ENCODE measurements at places on chromosomes 5 and 9.

DNA sequence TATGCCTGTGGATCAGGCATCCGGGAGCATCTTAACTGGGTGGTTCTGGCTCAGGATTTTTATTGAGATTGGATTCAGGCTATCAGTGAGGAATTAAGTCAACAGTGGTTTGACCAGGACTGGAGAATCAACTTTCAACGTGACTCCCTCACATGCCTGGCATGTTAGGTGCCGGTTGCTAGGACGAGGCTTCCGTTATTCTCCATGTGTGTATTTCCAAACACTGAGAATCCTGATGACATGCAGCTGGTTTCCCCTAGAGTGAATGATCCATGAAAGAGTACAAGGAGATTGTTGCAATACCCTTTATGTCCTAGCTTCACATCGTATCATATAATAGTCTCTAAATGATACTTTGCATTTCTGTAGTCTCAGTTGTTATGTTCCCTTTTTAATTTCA lies 529.2 kb downstream of the ANXA1 start:
- no peak for DNase-seq

DNA sequence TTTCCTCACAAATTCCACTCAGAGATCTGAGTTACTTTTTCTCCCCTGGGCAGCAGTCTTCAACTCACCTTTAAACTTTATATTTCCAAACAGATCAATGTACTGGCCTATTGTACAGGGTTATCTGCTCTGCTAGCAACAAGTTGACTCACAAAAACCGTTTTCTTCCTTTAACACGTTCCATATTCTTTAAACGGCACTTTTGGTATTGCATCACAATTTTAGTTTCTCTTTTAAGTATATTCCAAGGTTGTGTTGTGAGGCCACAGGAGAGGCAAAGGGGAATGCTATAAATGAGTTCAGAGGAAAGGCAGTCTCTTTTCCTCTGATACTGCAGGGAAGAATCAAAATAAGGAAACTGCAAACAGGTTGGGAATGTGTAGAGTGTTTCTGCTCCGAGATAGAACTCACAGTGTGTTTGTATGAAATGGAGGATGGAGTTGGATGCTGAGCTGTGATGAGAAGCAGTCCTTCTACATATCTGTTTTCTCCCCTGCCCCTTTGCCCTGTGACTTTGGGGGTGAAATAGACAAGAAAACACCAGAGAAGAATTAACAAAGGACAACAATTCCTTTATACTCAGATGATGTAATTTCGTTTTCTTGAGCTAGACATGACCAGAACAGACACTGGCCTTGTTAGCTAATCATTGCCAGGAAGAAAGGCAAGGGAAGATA lies 9.9 kb upstream of the ALDOB start:
- no peak for DNase-seq

DNA sequence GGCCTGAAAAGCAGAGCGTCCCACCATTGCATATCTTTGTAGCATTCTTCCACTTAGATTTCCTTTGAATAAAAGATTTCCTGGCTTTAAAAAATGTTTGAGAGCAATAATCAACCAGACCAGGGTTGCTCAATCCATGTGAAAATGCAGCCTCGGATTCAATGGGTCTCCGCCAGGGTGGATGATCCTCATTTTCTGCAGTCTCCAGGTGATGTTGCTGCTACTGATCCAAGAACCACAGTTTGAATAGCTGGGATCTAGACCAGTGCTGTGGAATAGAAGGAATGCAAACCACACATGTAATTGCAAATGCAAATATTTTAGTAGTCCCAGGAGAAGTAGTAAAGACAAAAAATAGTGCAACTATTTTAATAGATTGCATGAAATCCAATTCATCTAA lies 317.6 kb downstream of the IRX1 start:
- no peak for DNase-seq

DNA sequence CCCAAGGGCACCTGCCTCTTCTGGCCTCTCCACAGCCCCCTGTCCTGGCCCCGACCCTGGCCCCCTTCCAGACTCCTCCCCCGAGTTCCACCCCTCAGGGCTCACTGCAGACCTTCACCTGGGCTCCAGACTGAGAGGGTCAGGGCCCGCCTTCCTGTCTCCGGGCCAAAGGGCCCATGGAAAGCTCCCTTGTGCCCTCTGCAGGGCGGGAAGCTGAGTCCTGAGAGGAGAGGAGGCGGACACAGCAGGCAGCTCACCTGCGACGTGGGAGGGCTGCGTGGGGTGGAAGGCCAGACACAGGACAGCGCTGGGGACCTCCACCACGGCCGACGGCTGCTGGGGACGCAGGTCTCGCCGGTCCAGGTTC lies 20.6 kb downstream of the DYNC2I2 start:
- no peak for DNase-seq

- DNase-seq, result no peak
These were observed 250.7 kb downstream of the ANXA1 start for GRCh38 chr9:73402081-73403028.

Data from activated effector memory CD4-positive, alpha-beta T cell treated with anti-CD3 and anti-CD28 coated beads, Interleukin-2, amount 50 U/mL, for 16 hours (primary cell).